ENCODE measurements at places on chromosomes 6 and 20.
A peak's percentile ranks its signal among the peaks of the same experiment; 100 is the strongest.

DNA sequence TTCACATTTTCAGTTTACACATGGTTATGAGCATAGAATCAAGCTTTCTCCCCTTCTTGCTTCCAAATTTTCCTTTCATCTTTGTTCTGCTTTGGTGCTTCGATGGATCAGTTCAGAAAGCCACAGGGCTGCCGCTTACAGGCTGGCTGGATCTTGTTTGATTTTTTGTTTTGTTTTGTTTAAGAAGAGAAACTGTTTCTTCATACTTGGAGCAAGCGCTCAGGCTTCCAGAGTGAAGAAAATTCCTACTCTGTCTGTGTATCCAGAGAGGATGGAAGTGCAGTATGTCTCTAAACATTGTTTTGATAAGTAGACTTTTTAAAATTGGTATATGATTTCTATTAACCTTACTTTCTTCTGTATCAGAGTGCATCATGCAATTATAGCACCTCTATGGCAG is 66.9 kb downstream of the ARID1B start:
- H3K36me3 ChIP-seq: peaks cover 17% of the 10 kb centered on the region
- no peak overlapping the region for H3K4me3 ChIP-seq
- no peaks in the 10 kb centered on the region for H3K27me3 ChIP-seq
- no peak for DNase-seq
- H3K27ac ChIP-seq: no peak overlapping the region
- H3K4me1 ChIP-seq: peaks cover 93% of the 10 kb centered on the region

DNA sequence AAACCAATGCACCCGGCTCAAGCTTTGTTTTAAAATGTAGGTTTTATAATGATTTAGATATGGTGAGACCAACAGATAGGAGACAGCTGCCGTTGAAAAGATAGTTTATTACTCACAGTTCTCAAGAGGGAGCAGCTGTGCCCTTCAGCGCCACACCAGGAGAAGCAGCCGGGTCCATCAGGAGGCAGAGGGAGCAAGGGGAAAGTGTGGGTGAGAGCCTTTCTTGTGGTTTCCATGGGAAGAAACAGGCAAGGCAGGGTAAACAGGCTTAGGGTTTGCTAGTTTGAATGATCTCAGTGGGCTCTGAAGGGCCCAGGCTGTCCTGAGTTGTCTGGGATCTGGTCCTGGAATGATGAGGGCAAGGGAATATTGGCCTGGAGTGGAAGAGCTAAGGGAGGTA is 117.7 kb upstream of the PLCB4 start:
- no peak overlapping the region for H3K27ac ChIP-seq
- no peak for DNase-seq

- no peaks in the 10 kb centered on the region for H3K27me3 ChIP-seq
- H3K4me1 ChIP-seq: peaks cover 29% of the 10 kb centered on the region
- peak; percentile 85 for DNase-seq
Measured at GRCh38 chr6:32968867-32969684, 682 bp downstream of the BRD2 start.

GRCh38 chr20:17759449-17759848 is 59.7 kb downstream of the BANF2 start:
- no peak for DNase-seq
- H3K4me1 ChIP-seq: no peaks in the 10 kb centered on the region
- no peak overlapping the region for H3K27ac ChIP-seq
- peaks cover 5% of the 10 kb centered on the region for H3K27me3 ChIP-seq

- no peak overlapping the region for H3K4me3 ChIP-seq
- DNase-seq: no peak
- no peaks in the 10 kb centered on the region for H3K36me3 ChIP-seq
Measured at GRCh38 chr20:15847196-15847784, 726.0 kb downstream of the KIF16B start.

DNA sequence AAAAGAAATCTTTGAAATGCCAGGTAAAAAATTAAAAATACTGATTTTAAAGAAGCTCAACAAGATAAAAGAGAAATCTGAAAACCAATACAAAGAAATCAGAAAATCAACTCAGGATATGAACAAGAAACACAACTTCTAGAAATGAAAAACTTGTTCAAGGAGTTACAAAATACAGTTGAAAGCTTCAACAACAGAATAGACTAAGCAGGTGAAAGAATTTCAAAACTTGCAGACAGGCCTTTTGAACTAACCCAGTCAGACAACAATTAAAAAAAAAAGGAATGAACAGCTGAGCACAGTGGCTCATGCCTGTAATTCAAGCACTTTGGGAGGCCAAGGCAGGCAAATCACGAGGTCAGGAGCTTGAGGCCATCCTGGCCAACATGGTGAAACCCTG is 57.8 kb downstream of the PDSS2 start:
- no peaks in the 10 kb centered on the region for H3K27me3 ChIP-seq
- no peak overlapping the region for H3K4me3 ChIP-seq
- H3K36me3 ChIP-seq: peaks cover 69% of the 10 kb centered on the region
- DNase-seq: no peak
- no peaks in the 10 kb centered on the region for H3K4me1 ChIP-seq
- no peak overlapping the region for H3K27ac ChIP-seq

DNA sequence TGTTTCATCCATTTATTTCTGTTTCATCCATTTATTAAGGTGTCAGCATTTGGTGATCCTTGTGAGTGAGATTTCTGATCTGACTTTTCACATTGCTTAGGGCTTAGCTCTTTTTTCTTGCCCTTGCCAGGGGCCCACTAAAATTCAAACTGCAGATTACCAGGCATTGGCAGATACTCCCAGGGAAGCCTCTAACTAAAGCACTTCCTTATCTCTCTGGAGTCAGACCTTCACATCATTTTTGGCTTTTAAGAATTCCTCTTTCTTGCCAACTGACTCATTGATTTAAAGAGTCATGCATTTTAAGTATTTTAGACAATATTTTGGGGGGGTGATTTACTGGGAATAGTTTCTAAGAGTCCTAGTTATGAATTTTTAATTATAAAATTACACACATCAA is 2.6 kb upstream of the WFDC8 start:
- no peaks in the 10 kb centered on the region for H3K4me1 ChIP-seq
- H3K36me3 ChIP-seq: no peaks in the 10 kb centered on the region
- no peak for DNase-seq
- H3K4me3 ChIP-seq: no peak overlapping the region
- H3K27ac ChIP-seq: no peak overlapping the region

- H3K4me3 ChIP-seq: no peak overlapping the region
- no peaks in the 10 kb centered on the region for H3K4me1 ChIP-seq
- H3K36me3 ChIP-seq: no peaks in the 10 kb centered on the region
- DNase-seq: no peak
Measured at GRCh38 chr20:19881990-19882389, 123.9 kb downstream of the RIN2 start.

GRCh38 chr6:90402831-90403192 is 106.2 kb upstream of the BACH2 start:
- peaks cover 91% of the 10 kb centered on the region for H3K4me1 ChIP-seq
- DNase-seq: no peak
- no peaks in the 10 kb centered on the region for H3K36me3 ChIP-seq
- H3K27me3 ChIP-seq: no peaks in the 10 kb centered on the region
- H3K27ac ChIP-seq: peak overlapping the region; percentile 90
- H3K4me3 ChIP-seq: no peak overlapping the region

Measured in activated T-cell treated with anti-CD3 and anti-CD28 coated beads, Interleukin-2, amount 50 U/mL, for 24 hours (primary cell).